ENCODE measurements at places on chromosomes 3 and 15.

- DNase-seq = no peak
These were observed 111.5 kb upstream of the SELENOK start for GRCh38 chr3:54003136-54003535.

DNA sequence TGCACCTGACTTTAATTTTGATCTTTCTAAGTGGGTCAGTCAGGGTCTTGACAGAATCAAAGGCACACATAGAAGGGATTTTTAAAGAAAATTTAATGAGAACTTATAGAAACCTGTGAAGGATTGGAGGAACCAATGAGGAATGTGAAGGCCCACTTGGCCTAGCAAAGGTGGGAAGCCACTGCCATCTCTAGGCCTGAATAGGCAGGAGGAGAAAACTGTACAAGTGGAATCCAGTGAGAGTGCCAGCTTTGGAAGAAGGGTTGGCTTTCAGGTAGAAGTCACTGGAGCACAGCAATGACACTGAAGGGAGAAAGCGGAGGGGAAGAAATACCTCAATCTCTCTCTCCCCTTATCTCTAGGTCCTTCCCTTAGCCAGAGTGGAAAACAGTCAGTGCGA lies 380.7 kb upstream of the KCNMB2 start:
- DNase-seq = no peak

GRCh38 chr3:185153171-185153771 lies 411 bp upstream of the C3orf70 start:
- DNase-seq = no peak

DNA sequence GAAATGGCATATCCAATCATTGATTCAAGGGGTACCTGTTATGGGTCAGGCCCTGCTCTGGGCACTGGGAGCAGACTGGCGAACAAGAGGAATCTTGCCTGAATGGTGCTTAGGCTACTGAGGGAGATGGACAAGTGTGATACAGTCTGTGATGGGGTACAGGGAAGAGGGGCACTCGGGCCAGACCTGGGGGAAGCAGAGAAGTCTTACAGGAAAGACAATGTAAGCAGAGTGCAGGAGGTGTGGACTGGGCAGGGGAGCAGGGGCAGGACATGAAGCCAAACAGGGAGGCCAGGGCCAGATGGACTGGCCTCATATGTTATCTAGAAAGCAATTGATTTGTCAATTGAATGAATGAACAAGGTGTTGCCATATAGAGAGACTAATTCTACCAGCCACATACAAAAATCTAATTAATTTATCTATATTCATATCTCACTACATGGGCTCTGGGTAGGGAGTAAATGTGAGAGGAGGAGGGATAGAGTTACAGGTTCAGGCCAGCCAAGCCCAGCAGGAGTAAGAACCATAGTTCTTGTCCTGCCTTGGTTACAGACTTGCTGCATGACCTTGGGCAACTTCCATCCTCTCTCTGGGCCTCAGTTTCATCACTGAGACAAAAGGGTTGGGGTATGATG lies 3.6 kb upstream of the IGDCC4 start:
- DNase-seq = no peak

DNA sequence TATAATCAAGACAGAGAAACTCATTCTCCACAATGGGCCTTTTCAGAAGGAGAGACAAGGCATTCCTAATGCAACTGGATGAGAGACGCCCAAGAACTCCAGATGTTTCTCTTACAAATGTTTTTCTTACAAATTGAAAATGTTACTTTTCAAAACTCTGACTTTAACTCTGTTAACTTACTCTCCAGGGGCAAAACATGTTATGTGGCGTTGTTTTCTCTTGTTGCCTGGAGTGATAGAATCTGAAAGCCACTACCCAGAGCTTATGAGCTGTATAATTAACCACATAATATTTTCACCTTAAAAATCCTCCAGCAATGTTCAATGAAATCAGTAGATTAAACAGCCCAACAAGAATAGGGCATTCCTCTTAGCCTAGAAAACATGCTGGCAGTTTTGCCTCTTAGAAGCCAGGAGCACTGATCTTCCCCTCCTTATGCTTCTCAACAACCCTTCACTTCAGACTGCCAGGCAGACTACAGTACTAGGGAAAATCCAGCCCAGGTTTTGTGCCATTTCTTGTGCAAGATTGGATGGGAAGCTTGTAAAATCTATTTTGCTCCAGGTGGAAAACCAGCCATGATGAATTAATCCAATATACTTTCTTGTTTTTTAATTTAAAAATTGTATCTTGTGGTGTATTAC lies 186.7 kb upstream of the GADL1 start:
- DNase-seq = no peak

DNA sequence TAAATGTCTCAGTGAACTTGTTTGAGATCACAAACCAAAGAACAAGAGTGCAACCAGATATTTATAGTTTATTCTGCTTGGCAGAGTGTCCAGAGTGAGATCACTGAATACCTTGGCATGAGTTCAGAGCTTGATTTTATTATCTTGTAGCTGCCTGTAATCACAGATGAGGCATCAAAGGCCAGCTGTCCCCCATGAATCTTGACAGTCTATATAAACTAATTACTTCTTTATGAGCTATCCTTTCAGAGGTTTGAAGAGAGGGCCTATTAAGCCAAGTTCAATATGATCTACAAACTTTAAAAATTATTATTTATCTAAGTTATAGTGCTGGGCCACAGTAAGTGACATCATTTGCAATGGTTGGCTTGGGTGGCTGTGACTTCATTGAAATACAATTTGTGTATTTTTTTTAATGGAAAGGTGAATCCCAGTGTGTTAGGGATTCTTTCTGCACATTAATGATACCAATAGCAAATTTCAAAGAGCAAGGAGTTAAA lies 251.5 kb downstream of the CLSTN2 start:
- DNase-seq = no peak

DNA sequence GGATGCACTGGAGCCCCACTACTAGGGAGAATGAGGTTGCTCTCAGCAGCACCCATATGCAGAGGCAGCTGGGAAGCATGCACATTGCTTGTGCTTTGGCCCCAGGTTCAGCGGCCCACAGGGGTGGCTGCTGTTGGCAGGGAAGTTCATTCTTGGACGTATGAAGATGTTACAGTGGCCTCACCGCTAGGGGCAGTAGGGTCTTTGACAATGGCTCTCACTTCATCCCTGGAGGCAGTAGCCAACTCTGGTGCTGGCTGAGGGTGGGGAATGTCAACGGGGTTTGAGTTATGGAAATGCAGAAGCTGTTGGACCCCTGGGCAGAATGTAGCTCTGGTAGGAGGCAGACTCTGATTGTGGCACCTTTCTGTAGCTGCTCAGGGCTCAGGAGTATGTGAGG lies 279.9 kb downstream of the SCAPER start:
- no peak for DNase-seq

DNA sequence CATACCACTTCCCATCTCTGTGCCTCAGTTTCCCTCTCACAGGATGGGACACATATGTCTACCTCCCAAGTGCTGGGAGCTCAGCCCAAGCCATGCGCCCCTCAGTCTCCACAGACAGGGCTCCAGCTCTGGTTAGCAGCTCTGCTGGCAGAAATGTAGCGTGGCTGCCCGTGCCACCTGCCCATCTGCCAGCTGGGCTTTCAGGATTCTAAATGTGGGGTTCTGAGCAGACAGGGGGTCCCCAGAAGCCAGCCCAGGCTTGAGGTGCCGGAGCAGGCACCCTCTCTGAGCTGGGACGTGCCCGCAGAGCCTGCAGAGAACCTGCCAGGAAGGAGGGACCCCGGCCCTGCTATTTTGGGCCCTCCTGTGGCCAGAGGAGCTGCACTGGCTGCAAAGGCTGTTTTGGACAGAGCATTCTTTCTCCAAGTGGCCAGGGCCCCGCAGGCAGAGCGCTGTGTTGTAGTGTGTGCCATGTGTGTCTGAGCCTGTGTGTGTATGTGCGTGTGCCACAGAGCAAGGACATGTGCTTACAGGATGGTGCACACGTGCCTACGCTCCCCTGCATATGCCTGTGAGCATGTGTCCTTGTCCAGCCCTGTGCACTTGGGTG lies 31.7 kb downstream of the PSTPIP1 start:
- DNase-seq = no peak

GRCh38 chr3:86978111-86978551 lies 12.8 kb downstream of the VGLL3 start:
- no peak for DNase-seq

DNA sequence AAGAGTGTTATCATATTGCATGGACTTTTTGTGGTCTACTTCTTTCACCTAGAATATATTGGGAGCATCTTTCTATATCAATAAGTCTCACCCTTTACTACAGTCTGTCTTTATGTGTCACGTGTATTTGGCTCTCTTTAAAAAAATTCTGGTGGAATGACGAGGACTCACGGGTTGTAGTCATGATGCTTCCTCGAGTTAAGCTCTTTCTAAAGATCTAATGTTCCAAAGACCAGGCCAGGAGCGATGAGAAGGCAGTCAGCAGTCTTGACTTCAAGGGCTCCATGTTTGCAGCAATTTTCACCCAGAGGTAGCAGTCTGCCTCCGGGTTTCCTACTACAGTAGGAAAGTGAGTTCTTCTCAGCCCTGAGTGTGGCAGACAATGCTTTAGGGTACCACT lies 88.9 kb downstream of the FRMD4B start:
- DNase-seq = no peak

DNA sequence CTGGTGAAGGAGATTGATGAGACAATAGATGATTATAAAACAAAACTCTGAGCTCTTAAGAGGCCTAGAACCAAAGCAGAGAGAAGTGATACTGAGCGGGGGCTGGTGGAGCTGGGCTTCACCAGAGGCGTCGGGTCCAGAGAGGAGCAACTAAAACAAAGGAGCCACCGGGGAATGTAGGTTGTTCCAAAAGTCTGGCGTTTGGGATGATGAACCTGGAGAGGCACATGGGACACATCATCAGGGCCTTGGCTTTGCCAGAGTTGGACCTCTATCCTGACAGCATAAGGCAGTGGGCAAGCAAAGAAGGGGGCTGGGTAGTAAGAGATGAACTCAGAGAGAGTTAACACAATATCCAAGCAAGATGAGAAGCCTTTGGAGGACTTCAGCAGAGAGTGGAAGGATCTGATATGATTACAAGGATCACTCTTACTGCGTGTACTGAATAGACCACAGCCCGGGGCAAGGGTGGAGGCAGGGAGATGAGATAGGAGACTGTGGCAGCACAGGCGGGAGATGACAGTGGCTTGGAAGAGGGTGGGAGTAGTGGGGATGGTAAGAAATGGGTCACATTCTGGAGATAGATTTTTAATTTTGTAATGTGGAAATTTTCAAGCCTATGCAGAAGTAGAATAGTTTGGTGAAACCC lies 36.0 kb upstream of the RASA2 start:
- no peak for DNase-seq

GRCh38 chr3:161579395-161580126 lies 83.0 kb downstream of the OTOL1 start:
- DNase-seq = no peak

GRCh38 chr15:92531406-92531805 lies 124.2 kb downstream of the FAM174B start:
- DNase-seq = no peak

All from activated CD4-positive, alpha-beta T cell treated with anti-CD3 and anti-CD28 coated beads, Interleukin-2, amount 50 U/mL, for 4 hours (primary cell).